Activated CD4-positive, alpha-beta T cell treated with anti-CD3 and anti-CD28 coated beads for 1 hour (primary cell): ENCODE measurements at places on chromosomes 12 and 14.

DNA sequence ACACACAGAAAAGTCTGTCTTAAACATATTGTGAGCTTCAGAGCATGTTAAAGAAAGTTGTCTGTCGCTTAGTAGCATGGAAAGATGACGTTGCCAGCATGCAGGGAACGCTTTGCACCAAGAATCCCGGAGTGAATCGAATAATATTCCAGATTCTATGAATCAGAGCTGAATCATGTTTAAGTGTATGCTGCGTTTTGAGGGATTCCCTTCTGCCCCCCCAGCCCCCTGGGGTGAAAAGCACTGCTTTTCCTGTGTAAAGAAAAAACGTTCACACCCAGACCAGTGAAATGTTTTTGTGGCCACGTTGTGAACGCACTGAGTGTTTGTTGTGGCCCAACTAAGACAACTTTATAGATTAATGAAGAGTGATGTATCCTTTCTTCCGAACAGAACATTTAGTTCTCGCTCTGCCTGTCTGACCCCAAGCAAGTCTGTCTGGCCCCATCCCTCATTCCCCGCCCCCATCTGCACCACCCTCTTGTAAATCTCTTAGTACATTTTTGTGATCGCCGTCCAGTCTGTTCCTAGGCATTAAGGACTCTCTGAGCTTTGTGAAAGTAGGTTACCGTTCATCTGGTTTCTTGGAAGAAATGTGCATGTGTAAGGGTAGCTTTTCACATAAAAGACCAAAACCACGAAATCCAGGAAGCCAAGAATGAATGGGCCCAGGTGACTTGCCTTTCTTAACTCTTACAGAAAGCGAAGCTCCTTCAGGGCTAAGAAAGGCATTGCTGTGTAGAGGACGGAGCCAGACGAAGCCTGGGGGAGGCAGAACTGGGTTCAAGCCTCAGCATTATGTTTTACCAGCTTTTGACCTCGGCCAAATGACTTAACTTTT lies 103.0 kb downstream of the SAMD4A start:
- DNase-seq: no peak

- DNase-seq: no peak
Observed at GRCh38 chr14:100898935-100899883, 4.3 kb downstream of the RTL1 start.

- DNase-seq: no peak
Observed at GRCh38 chr12:123135688-123136087, 15.2 kb downstream of the PITPNM2 start.

DNA sequence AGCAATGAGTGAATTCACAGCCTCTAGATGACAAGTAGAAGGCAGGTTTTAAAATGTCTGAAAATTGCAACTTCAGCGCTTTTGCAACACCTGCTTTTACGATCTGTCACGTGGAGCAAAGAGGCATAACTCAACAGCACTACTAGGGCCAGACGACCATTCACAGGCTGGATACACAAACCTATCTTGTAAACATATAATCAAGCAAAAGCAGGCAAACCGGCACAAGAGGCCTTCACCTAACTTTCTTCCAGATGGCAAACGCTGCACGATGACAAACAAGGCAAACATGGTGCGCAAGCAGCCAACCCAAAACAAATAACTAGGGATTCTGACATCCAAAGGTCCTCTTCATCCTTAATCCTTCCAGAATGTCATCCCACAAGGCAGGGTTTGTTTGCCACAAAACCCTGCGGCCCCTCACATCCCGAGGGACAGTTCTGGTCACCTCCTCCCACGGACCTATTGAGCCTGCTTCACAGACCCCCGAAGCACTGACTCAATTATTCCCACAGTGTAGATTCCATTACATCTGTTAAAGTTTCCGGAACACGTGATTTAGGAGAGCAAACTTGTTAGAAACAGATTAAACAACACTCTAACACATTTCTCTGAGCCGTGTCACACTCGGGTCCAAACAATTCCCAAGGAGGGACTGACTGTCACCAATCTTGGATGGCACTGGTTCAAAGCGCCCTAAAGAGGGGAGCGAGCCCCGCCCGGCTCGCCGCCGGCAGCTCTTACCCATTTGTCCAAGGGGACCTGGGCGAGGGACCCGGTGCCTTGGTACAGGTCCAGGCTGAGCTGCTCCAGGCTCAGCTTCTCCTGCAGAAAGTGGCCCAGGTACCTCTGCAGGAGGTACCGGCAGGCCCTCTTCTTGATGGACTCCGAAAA lies 823 bp downstream of the ATG2B start:
- DNase-seq: peak; percentile 11
